ENCODE measurements at places on chromosomes 12 and 14. TPM values are rescaled to one million over a fixed set of nuclear protein-coding genes. Genes with fewer than 3 reads are reported as not detected.

DNA sequence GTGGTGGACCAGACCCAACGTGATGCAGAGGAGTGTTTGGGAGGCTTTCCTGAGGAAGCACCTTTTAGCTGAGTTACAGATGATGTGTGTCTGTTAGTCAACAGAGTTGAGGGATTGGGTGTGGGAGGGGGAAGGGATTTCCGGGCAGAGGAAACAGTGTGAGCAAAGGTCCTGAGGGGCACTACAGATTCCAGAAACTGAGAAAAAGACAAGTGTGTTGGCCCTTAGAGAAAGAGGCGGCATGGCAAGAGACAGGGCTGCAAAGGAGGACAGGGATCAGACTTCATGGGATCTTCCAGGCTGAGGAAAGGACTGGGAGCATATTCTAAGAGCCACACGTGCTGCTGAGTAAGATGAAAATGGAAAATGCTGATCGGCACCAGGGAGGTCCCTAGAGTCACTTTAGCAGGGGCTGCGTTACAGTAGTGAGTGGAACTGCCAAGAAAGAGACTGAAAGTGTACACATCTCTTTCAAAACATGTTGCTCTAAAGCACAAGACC lies 9.4 kb upstream of the RPS6KL1 start:
- DNase-seq, result no peak

- no peak for DNase-seq
Observed at GRCh38 chr12:104825408-104825807, 132.7 kb downstream of the SLC41A2 start.

The TGFB3 gene
- total RNA-seq, result 12.0 TPM

DNA sequence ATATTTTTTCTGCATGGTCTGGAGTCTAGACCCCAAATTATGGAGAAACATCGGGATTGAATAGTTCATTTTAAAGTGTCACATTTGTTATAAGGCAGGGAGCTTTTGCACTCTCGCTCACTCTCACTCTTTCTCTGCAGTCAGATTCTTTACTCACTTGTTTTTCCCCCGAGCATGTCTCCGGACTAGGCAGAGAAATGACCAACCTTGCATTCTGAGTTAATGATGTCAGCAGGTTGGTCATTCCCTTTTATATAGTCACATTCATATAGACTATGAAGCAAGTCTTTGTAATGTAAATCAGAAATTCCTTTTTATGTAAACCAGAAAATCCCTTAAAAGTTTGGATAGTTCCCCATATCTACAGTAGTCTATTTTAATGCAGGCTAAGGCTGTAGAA lies 4.1 kb downstream of the C12orf75 start:
- peak; percentile 45 for DNase-seq

The TMPO gene
- total RNA-seq, result 37.1 TPM

DNA sequence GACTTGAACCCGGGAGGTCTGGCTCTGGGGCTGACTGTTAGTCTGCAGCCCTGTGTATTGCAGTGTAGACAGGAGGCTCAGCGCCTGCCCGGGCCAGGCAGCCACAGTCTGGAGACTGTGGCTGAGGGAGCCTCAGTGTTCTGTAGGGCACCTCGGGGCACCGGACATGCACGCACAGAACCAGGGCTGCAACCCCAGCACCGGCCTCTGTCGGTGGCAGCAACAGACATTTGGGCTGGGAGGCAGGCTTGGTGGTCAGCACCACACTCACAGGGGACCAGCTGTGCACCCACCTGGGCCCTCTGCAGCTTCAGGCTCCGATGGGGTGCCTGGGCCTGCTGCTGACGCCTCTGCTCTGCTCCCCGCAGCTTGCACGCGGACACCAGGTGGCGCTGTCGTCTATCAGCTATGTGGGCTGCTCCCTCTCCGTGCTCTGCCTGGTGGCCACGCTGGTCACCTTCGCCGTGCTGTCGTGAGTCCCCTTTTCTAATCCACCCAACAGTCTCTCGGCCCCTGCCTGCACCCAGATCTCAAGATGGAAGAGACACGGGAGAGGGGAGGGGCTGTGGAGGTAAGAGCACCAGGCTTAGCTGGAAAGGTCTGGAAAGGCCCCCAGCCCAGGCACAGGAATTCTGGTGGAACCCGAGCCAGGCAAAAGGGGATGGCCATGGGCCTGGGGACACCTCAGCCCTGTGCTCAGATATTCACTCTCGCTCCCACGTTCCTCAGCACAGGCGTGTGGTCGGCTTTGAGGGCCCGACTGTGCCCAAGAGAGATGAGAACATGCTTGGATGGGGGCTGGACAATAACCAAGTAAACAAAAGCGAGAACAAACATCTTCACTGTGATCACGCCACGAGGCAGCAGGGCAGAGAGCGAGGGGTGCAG lies 151.0 kb downstream of the ADGRD1 start:
- DNase-seq, result no peak

The RPS6KL1 gene
- 5.8 TPM for total RNA-seq

GRCh38 chr12:273382-273781 lies 10.7 kb upstream of the SLC6A13 start:
- DNase-seq, result no peak

DNA sequence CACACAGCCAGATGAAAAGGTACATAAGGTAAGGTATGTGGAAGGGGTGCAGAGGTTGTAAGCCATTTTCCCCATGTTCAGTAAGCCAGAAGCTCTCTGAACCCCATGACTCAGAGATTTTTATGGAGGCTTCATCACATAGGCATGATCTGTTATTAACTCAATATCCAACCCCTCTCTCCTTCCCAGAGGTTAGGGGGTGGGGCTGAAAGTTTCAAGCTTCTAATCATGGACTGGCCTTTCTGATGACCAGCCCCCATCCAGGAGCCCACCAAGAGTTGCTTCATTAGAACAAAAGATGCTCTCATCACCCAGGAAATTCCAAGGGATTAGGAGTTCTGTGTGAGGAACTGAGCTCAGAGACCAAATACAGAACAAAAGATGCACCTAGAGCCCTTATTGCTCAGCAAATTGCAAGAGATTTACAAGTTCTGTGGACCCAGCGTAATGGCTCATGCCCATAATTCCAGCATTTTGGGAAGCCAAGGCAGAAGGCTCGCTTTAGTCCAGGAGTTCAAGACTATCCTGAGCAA lies 103.2 kb upstream of the DAAM1 start:
- DNase-seq, result no peak

The LGR5 gene
- under 0.01 TPM for total RNA-seq

The MMP17 gene
- 5.8 TPM for total RNA-seq

DNA sequence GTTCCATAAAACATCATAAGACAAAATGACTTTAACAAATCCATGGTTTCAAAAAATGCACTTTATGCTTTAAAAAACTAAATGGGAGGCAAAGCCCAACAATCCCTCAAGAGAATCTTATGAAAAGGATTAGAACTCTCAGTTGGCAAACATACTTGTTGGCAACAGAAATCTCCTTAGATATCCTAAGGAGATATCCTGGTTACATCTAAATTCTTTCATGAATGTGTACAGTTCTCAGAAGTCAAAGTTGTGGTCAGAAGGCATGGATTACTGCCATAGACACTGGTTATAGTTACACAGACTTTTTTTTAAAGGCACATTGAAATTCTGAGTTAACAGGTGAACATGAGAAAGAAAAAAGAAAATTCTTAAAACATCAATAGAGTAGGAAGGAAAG lies 17.5 kb upstream of the ISM2 start:
- no peak for DNase-seq

The TAS2R31 gene
- 2.1 TPM for total RNA-seq

GRCh38 chr12:42957136-42957535 lies 367.6 kb upstream of the PRICKLE1 start:
- DNase-seq, result no peak

GRCh38 chr14:35034440-35034833 lies 11.6 kb upstream of the FAM177A1 start:
- no peak for DNase-seq

The TNS2 gene
- 204 TPM for total RNA-seq

- DNase-seq, result no peak
Observed at GRCh38 chr12:121827351-121828099, 23.7 kb downstream of the SETD1B start.

- peak; percentile 79 for DNase-seq
Observed at GRCh38 chr12:102797528-102797927, 119.5 kb downstream of the PAH start.

The ZNF891 gene
- total RNA-seq, result 2.6 TPM

GRCh38 chr14:37594971-37595808 lies at the start of the genes FOXA1 and TTC6:
Gene FOXA1, minus strand, starts transcription at chr14:37595249. Its CDS starts 277 bp downstream, at chr14:37594972.
Gene TTC6, plus strand, starts transcription at chr14:37595629. Its CDS starts 26,436 bp downstream, at chr14:37622065.
- DNase-seq, result no peak

DNA sequence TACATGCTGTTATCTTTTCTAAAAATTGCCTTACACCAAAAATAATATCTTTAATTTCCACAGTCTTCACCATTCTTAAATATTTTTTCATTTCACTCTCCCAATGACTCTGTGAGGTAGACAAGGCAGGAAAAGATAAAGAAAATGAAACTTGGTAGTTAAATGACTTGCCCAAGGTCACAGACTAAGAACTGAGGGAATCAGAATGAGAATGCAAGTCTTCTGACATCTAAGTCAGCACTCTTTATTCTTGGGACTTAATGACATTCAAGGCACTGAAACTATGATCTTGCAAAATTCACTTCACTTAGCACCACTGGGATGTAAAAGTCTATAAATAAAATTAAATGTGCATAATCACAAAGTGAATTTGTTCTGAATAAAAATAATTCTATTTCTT lies 104.5 kb downstream of the SLC2A13 start:
- no peak for DNase-seq

DNA sequence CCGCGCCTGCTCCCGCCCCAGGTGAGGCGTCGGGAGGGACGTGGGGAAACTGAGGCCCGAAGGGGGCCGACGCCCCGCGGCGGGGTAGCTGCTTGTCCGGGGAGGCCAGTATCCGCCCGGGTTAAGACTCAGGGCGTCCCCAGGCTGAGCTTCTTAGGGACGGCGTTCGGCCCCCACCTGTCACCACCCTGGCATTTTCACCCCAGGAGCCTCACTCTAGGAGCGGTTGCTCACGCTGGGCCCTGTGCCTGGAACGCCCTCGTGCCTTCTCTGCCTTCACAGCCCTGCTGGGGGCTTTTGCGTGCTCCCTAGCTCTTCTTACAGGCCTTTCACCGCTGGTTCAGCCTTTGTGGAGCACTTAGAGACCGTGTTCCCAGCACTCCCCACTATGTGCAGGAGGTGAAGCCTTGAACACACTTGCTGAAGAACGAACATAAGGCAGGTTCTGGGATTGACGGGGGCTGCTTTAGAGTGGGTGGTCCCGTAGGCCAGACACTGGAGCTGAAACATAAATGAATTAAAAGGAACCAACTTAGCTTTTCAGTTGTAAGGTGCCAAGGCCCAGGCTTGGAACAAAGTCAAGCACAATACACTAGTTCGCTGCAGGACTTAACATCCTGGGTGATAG lies 601 bp downstream of the ZNF839 start:
- DNase-seq, result no peak

DNA sequence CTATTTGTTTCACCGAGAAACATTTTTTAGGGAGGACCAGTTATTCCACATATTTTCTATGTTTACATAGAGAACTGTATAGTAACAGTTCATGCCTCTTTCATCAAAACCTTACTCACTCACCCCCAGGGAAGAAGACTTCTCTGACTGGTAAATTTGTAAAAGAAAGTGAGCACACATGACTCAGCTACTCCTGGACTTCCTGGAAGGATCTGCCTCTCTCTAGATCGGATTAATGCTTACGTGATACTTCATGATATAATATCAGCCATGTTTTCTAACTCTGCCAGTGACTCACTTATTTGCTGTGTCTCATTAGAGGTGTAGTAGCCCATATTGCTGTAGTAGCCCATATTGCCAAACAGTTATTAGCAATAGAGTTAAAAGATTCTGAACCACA lies 494.3 kb upstream of the ATXN7L3B start:
- no peak for DNase-seq

GRCh38 chr14:105761842-105762241 lies 235.5 kb downstream of the TMEM121 start:
- DNase-seq, result no peak

GRCh38 chr12:99005601-99006000 lies 360.5 kb downstream of the APAF1 start:
- no peak for DNase-seq

DNA sequence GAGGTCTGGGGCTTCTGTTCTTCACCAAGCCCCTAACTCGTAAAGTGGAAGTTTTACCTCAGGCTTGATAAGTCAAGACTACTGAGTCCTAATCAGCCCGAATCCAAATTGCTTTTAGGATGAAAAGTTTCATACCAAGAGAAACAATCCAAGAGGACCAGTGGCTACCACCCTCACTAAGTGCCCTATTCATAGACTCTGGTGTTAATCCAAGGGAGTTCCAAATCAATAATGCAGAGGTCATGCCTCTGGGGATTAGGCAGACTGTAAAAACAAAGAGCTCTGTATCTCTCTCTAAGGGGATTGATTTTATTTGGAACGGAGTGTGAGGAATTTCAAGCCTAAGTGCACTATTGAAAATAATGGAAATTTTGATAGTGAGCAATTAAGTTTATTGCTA lies 76.3 kb upstream of the LMNTD1 start:
- DNase-seq, result no peak

The HCAR3 gene
- not detected for total RNA-seq

The FKBP3 gene
- 68.1 TPM for total RNA-seq

The NPFF gene
- not detected for total RNA-seq

- no peak for DNase-seq
Observed at GRCh38 chr14:69980457-69981425, 101.5 kb downstream of the SMOC1 start.

GRCh38 chr12:91126516-91126915 lies 15.2 kb upstream of the LUM start:
- no peak for DNase-seq

GRCh38 chr12:79358716-79359300 lies 332.0 kb downstream of the PAWR start:
- DNase-seq, result no peak

DNA sequence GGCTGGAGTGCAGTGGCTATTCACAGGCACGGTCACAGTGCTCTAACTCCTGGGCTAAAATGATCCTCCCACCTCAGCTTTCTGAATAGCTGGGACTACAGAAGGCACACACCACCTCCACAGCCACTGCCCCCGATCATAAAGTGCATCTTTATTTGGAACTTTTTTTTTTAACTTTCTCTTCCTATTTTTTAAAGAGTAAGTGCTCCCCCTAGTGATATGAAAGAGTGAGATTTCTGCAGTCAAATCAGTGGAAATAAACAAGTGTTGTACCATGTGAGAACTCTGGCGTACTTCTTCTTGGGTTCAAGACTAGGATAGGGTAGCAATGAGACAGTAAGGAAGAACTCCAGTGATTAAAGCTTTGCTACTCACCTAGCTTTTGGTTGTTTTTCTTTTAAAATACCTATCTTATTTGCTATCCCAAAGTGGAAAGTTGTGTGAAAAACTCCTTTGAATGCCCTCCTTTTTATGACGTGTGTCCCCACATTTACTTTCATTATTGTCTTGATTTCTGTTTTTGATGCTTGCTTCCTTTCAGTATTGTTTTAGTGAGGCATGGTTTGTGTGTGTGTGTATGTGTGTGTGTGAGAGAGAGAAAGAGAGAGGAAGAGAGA lies 6.6 kb downstream of the PPP4R4 start:
- DNase-seq, result no peak

GRCh38 chr14:94124582-94125377 lies 4.6 kb downstream of the IFI27L2 start:
- DNase-seq, result peak; percentile 89

The NFE2 gene
- 0.32 TPM for total RNA-seq

Measured in esophagus muscularis mucosa (tissue), 4 donors.